NCI-H1105 (cell line): ENCODE measurements at places on chromosomes 3 and 15.

DNA sequence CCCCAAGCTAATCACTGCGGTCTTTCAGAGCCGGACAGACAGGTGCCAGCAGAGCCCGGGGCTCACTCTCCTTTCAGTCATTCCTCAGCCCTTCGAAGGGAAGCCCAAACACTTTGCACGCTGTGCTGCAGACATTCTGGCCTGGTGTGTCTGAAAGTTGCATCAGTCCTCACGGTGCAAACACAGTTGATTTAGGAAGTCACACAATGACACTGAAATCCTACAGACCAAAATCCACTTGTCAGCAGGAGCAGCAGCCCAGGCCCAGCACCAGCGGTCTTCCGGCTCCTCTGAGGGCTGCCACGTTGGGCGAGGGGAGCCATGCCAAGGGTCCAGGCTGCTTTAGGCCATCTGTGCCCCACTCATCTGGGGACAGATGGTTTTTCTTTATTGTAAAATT lies 61.6 kb downstream of the RGMA start:
- no peak for DNase-seq

DNA sequence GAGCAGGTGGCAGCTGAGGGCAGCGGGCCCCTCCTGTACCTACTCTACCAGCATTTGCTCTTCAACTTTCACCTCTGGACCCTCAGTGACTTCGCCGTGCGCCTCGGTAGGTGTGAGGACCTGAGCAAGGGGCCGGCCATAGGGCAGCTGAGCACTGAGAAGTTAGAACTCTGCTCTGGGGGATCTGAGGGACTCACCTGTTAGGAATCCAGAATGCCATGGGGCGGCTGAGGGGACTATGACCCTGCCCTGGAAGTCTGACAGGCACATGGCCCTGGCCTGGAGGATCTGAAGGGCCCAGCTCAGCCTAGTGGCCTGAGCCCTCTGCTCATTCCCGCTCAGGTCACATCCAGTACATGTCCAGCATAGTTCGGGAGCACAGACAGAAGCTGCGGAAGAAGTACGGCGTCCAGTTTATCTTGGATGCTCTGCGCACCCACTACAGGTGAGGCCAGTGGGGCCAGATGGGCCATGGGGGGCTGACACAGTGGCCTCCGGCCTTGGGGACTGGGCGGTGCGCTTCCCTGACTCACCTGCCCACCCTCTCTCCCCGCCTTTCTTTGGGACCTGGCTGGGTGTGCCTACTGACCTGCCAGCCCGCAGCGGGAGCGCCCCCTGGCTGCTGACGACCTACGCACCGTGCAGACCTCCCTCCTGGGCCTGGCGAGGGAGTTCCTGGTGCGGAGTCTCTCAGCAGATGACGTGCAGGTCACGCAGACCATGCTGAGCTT lies 18.8 kb downstream of the NBEAL2 start:
- no peak for DNase-seq

DNA sequence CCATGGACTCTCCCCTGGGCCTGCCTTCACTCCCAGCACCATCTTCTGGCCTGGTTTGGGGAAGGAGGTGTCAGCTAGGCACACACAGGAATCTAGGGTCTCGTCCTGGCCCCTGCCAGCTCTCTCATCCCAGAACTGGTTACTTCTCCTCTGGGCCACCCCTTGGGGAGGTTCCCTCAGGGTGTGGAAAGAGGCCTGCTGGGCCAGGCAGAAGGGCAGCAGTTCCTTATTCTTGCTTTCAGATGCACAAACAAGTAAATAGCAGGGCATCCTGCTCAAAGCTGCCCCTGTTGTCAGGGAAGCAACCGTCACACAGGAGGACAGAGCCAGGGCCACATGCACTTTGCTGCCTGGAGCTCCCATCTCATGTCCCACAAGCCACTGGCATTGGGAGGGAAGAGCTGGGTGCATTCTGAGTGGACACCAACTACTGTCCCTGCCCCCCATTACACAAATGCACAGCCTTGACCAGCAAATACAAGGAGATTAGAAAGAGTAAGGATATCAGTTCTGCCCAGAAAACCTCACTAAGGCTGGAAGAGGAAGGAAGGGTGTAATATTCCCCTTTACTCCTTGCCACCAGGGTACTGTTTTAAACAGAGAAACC lies 108.8 kb upstream of the HACD2 start:
- no peak for DNase-seq

GRCh38 chr3:98699132-98699531 lies 64.0 kb upstream of the ST3GAL6 start:
- no peak for DNase-seq

- DNase-seq: no peak
Observed at GRCh38 chr3:108067768-108068167, 23.1 kb downstream of the CD47 start.

GRCh38 chr3:16460886-16461285 lies 52.6 kb downstream of the RFTN1 start:
- peak; percentile 46 for DNase-seq

DNA sequence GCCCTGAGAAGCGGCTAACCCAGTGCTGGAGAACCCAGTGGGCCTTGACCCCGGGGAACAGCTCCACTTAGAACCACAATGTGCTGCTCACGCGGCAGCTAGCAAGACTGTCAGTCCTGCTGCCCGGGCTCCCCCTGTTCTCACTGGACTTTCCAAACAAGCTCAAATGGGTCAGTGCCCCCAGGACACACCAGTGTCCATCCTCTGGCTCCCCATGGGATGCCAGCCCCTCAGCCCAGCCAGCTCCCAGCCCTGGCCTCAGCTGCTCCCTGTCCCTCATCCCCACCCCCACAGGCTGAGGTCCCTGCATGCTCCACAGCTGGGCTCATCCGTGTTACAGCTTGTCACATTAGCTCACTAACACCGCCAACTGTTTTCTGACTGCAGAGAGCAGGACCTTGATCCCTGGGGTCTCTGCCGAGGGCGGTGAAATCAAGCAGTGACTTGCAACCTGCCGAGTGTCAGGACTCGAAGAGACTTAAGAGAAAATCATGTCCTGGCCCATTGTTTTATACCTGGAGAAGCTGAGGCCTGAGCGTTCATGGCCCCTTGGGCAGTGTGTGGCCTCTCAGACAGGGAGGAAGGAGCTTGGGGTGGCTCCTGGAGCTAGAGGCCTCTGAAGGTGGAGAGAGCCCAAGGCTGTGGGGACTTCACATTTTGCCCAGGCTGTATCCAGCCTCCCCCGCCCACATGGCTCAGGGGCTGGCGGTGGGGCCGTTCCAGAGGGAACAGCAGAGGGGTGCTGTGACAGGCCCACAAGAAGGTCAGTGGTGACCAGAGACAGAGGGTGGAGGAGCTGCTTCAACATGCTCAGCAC lies 157.5 kb downstream of the MEGF11 start:
- DNase-seq: no peak

DNA sequence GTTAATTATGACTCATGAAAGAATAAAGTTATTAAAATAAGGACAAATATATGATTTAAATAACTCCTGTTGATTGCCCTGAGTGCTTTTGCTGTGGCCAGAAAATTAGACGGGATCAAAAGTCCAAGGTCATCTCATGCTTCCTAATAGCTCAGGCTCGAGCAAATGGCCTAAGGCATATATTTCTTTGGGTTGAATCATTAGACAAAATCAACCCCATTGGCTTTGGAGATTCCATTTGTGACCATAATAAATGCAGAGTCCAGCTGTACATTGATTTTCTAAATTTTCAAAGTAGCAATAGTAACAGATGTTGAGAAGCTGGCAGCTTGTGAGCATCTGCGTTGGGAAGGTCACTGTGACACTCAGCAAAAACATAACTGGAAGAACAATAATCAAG lies 464.5 kb upstream of the TGFBR2 start:
- DNase-seq: no peak

DNA sequence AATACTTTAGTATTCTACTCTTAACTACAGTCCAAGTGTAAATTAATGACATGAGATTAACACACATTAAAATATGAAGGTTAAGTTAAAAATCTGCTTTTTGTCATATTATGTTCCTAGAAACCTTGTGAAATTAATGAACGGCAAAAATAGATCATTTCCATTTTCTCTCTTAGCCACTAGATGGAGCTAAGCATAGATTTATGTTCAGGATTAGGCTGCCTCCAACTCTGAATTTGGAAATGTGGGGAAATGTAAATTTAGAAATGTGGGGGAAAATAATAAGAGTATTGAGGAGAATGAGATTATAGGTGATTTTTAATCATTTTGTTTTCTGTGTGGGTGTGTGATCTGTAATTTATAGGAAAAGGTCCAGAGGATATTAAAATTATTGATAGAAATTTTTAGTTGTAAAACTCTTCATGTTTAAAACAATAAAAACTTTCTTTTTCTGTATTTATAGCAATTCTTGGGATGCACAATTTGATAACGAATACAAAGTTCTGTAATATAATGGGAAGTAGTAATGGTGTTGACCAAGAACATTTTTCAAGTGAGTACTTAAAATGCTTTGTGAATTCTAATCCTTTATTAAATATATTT lies 59.2 kb downstream of the TMOD3 start:
- DNase-seq: no peak

DNA sequence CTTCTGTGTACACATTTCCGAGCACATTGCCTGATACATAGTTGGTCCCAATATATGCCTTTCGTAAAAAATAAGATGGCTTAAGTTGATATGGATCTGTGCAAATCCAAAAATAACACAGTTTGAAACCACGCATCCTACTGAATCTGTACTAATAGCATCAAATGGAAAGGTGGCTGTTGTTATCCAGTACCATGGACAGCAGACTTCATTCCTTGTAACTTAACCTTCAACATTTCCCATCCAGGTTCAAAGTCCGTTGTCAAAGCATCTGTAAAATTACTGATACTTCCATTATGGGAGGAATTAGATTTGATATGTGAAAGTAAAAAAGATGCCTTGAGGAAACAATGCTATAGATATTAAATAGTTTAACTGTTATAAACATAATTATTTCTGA lies 65.5 kb upstream of the C3orf49 start:
- DNase-seq: no peak

DNA sequence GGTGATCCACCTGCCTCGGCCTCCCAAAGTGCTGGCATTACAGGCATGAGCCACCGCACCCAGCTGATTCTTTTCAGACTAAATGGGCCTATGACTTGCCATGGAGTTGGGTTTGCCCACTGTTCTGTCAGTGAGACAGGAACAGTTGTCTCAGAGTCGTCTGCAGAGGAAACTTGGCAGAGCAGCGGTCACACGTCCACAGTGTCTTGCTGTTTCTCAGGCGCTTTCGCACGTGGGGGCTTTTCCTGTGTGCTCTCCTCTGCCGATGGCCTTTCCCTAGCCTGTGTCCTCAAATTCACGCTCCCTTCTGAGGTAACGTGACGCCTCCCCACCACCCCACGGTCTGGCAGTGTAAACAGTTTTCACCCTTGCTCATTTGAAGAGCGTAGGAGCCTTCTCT lies 11.3 kb downstream of the TMEM44 start:
- DNase-seq: no peak

DNA sequence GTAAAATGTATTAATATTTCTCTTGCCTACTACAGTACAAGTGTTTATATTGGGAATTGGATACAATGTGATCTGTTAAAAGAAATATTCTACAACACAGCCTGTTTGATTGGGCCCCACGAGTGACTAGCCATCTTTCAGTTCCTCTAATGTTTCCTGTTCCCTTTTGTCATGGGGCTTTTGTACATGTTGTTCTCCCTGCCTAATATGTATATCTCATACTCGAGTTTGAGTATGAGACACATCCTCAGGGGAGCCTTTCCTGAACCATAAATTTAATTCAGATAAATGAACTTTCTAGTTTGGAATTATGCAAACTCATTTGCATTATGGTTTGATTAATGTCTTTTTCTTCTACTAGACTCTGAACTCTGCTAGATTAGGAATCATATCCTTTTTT lies 65.5 kb downstream of the MEF2A start:
- no peak for DNase-seq

- no peak for DNase-seq
Observed at GRCh38 chr15:68897016-68897415, 33.3 kb upstream of the SPESP1 start.

GRCh38 chr3:100041328-100041749 lies 73.0 kb downstream of the FILIP1L start:
- no peak for DNase-seq
